ENCODE measurements at places on chromosomes 16 and 17.

- DNase-seq: no peak
Observed at GRCh38 chr16:26569793-26570192, 496.9 kb upstream of the C16orf82 start.

- DNase-seq: no peak
Observed at GRCh38 chr16:89436366-89436765, 54.0 kb downstream of the ANKRD11 start.

GRCh38 chr17:4728124-4728523, 3.1 kb upstream of the MED11 start:
- no peak for DNase-seq

- DNase-seq: no peak
Observed at GRCh38 chr17:4940555-4941318, 669 bp downstream of the RNF167 start.

GRCh38 chr16:35182943-35183550, 1723.6 kb downstream of the TP53TG3F start:
- no peak for DNase-seq

Measured in stimulated activated CD8-positive, alpha-beta memory T cell treated with anti-CD3 and anti-CD28 coated beads, Interleukin-4, amount 100 ng/mL, for 1 hour (primary cell).